IMR-90 (cell line): ENCODE measurements at places on chromosomes 4 and X.

GRCh38 chr4:185086053-185086452, 57.0 kb upstream of the SLC25A4 start:
- DNase-seq: no peak
- no peaks in the 10 kb centered on the region for H3K36me3 ChIP-seq
- H3K27me3 ChIP-seq: peaks cover 10% of the 10 kb centered on the region

- DNase-seq: no peak
- no peak overlapping the region for H3K4me3 ChIP-seq
- H3K4me1 ChIP-seq: no peaks in the 10 kb centered on the region
- no peaks in the 10 kb centered on the region for H3K36me3 ChIP-seq
Measured at GRCh38 chr4:189299706-189300105, 641.0 kb upstream of the FRG1 start.

GRCh38 chr4:2714061-2714770, 41.9 kb downstream of the TNIP2 start:
- H3K36me3 ChIP-seq: peaks cover 22% of the 10 kb centered on the region
- H3K27ac ChIP-seq: no peak overlapping the region
- H3K27me3 ChIP-seq: no peaks in the 10 kb centered on the region
- H3K4me3 ChIP-seq: no peak overlapping the region
- peaks cover 3% of the 10 kb centered on the region; the same call in 1 of the 2 replicates for H3K4me1 ChIP-seq

DNA sequence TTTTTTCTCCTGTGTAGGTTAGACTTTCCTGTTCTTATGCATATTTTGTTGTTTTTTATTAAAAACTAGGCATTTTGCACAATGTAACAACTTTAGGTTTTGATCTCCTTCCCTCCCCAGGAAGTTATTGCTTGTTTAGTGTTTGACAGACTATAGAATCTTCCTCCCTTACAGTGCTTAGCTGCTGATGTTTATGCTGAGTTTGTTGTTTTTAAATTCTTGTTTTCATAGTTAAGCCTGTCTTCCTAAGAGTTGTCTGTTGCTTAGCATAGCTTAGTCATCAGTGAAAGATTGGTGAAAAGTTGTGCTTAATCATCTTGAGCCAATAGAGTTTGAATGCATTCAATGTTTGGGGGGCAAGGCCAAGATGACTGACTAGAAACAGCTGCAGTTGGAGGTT, 157.5 kb downstream of the NKX6-1 start:
- H3K4me1 ChIP-seq: no peaks in the 10 kb centered on the region
- no peak overlapping the region for H3K4me3 ChIP-seq
- H3K27ac ChIP-seq: no peak overlapping the region
- H3K27me3 ChIP-seq: no peaks in the 10 kb centered on the region
- H3K36me3 ChIP-seq: no peaks in the 10 kb centered on the region

DNA sequence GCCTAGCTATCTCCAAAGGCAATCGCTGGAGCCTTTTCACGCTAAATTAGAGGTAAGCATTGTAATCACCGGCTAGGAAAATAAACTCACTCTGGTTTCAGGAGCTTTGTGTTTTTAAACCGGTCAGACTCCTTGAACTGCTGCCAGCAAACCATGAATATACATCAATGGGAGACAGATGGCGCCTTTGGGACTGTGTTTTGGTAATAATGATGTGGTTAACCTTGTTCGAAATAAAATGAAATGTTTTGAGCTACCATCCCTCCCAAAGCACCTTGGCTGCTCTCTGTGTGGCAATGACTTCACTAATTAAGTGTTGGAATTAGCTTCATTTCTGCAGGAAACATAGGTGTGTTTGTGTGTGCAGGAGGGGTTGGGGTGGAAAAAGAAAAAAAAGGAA, 65.3 kb downstream of the CLNK start:
- H3K36me3 ChIP-seq: no peaks in the 10 kb centered on the region
- no peaks in the 10 kb centered on the region for H3K27me3 ChIP-seq
- no peak overlapping the region for H3K4me3 ChIP-seq
- no peak overlapping the region for H3K27ac ChIP-seq

DNA sequence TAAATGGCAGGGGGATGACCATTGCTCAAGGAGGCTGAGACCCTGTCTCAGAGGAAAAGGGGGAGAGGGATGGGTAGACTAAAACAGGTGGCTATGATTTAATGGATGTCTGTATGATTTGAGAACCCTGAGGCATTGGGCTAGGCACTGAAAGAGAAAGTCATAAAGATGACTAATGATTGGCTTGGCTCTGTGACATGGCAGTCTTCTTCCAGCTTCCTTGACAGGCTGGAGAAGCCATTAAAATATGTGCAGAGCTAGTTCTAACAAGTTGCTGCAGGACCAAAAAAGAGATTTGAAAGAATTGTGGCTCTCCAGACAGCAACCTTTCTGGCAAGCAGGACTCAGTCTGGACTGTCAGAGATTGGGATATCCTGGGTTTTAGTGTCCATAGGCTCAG, 53.6 kb downstream of the AMER1 start:
- H3K27me3 ChIP-seq: no peaks in the 10 kb centered on the region
- no peak overlapping the region for H3K27ac ChIP-seq
- no peaks in the 10 kb centered on the region for H3K36me3 ChIP-seq
- no peak for DNase-seq
- no peaks in the 10 kb centered on the region for H3K4me1 ChIP-seq

- no peak overlapping the region for H3K27ac ChIP-seq
- no peaks in the 10 kb centered on the region for H3K27me3 ChIP-seq
- no peak for DNase-seq
- H3K4me3 ChIP-seq: no peak overlapping the region
- no peaks in the 10 kb centered on the region for H3K36me3 ChIP-seq
- peaks cover 3% of the 10 kb centered on the region; the same call in 1 of the 2 replicates for H3K4me1 ChIP-seq
Measured at GRCh38 chr4:142449771-142450373, 396.2 kb downstream of the INPP4B start.

- H3K4me1 ChIP-seq: peaks cover 8% of the 10 kb centered on the region
- H3K27ac ChIP-seq: no peak overlapping the region
- peaks cover 20% of the 10 kb centered on the region for H3K36me3 ChIP-seq
- H3K27me3 ChIP-seq: no peaks in the 10 kb centered on the region
- no peak for DNase-seq
Measured at GRCh38 chr4:55407764-55408163, 12.0 kb downstream of the TMEM165 start.

DNA sequence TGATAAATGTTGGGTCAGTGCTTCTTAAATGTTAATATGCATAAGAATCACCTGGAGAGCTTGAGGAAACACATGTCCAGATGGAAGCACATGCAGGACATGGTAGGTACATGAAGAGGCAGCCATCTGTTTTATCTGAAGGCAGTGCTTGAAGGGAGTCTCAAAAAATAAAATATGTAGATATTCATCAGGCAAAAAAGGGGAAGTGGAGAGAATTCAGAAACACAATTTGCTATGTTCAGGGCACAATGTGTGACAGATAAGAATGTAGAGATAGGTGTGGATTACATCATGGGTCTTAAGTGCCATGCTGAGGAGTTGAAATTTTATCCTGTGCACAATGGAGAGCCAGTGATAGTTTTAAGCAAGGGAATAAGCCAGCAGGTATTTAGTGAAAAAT, 59.6 kb upstream of the CASK start:
- DNase-seq: no peak
- no peak overlapping the region for H3K4me3 ChIP-seq
- no peaks in the 10 kb centered on the region for H3K36me3 ChIP-seq
- H3K27me3 ChIP-seq: peaks cover 2% of the 10 kb centered on the region; the same call in 1 of the 2 replicates
- H3K27ac ChIP-seq: no peak overlapping the region

DNA sequence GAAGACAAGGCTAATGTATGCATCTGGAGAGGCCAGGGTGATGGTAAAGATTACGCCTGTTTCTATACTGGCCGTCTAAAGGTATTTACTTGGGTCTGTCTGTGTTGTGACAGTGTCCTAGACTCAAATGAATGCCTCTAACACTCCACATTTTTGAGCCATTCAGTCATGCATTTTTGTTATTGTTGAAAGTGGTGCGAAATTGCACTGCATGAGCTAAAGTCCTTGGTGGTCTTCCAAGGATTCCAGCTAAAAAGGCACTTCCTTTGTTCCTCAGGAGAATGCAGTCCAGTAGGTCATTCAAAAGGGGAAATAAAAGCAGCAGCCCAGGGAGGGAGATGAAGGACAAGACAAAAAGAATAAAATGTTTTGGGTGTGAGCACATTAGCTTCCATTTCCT, 3.0 kb downstream of the GPC4 start:
- no peaks in the 10 kb centered on the region for H3K36me3 ChIP-seq
- no peaks in the 10 kb centered on the region; the same call in 1 of the 2 replicates for H3K4me1 ChIP-seq
- H3K27me3 ChIP-seq: peaks cover 14% of the 10 kb centered on the region
- no peak overlapping the region for H3K4me3 ChIP-seq

- no peaks in the 10 kb centered on the region for H3K27me3 ChIP-seq
- H3K36me3 ChIP-seq: no peaks in the 10 kb centered on the region
- H3K4me3 ChIP-seq: no peak overlapping the region
Measured at GRCh38 chrX:137119049-137119448, 85.3 kb upstream of the GPR101 start.

GRCh38 chr4:16489226-16489625, 263.0 kb upstream of the TAPT1 start:
- no peak overlapping the region for H3K4me3 ChIP-seq
- no peak for DNase-seq
- H3K27ac ChIP-seq: no peak overlapping the region
- no peaks in the 10 kb centered on the region for H3K4me1 ChIP-seq

DNA sequence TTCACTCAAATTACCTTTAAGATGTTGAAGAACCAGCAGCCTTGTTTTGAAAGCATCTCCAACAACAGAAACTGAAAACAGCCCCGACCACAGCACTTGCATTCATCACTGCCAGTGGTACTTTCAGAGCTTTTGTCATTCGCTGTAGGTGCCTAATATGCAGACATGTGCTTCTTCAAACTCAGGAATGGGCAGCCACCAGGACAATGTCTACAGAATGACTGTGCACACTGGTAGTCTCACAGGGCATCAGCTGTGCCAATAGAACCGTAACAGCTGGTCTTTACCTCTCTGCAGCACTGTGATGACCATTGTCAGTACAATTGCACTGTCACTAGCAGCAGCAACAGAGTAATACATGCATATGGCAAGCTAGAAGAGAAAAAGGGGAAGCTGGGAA, 1149.7 kb downstream of the STPG2 start:
- H3K4me1 ChIP-seq: no peaks in the 10 kb centered on the region
- no peaks in the 10 kb centered on the region for H3K36me3 ChIP-seq
- H3K27ac ChIP-seq: no peak overlapping the region
- no peak for DNase-seq
- H3K27me3 ChIP-seq: no peaks in the 10 kb centered on the region

GRCh38 chrX:10769696-10770619, 149.6 kb upstream of the MID1 start:
- peaks cover 3% of the 10 kb centered on the region; the same call in 1 of the 2 replicates for H3K4me1 ChIP-seq
- peak overlapping the region; percentile 36; the same call in 1 of the 2 replicates for H3K4me3 ChIP-seq
- no peaks in the 10 kb centered on the region for H3K36me3 ChIP-seq
- H3K27me3 ChIP-seq: no peaks in the 10 kb centered on the region
- H3K27ac ChIP-seq: peak overlapping the region; percentile 50; the same call in 1 of the 2 replicates

GRCh38 chr4:26183017-26183416, 137.8 kb upstream of the RBPJ start:
- no peaks in the 10 kb centered on the region for H3K36me3 ChIP-seq
- H3K4me1 ChIP-seq: peaks cover 7% of the 10 kb centered on the region
- DNase-seq: peak; percentile 79
- H3K4me3 ChIP-seq: no peak overlapping the region
- no peak overlapping the region for H3K27ac ChIP-seq

DNA sequence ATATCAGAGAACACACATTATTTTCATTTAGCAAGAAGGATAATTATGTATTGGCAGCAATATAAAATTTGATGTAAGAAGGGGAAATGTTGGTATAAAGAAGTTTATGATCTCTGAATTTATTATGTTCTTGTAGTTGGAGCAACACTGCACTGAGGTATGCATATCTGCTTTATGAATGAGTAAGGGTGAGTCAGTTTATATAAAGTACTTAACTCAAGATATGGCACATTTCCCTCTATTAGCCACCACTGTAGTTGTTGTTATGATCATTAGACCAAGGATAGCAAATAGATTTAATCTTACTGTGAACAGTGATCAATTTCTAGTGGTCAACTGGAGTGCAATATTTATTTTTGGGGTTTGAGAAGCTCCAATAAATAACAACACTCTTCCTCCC, 66.6 kb downstream of the SNX25 start:
- 0 out of 2 replicates have a peak, but pooled peaks cover 1% of the 10 kb centered on the region for H3K4me1 ChIP-seq
- no peaks in the 10 kb centered on the region for H3K27me3 ChIP-seq

- H3K27me3 ChIP-seq: peaks cover 48% of the 10 kb centered on the region
- DNase-seq: no peak
- H3K4me1 ChIP-seq: no peaks in the 10 kb centered on the region
Measured at GRCh38 chr4:152999346-153000075, 63.4 kb downstream of the FHDC1 start.

DNA sequence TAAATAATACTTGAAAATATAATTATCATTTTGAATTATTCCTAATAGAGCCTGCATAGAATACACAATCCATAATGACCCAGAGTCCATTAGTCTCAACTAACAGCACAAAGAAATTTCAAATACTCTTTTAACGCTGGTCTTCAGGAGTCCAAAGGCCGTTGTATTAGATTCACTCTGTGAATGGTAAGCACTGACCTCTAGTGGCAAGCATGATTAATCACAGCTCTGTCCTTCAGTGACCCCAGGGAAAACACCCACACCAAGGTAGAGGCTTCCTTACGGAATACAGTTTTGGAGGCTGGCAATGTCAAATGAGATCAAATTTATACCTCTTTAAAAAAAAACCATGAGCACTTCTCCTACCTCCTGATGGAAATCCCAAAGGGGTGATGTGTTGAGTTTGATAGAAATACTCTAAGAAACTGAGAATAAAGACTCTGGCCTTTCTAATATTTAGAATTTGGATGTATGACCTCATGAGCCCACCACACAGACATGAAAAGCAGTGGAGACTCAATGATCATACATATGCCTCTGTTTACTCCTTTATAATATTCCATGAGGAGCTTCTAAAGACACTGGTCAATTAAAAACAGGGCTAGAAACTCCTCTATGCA, 147.2 kb upstream of the DKK2 start:
- no peaks in the 10 kb centered on the region for H3K36me3 ChIP-seq
- H3K27me3 ChIP-seq: 0 out of 2 replicates have a peak, but pooled peaks cover 1% of the 10 kb centered on the region
- H3K27ac ChIP-seq: no peak overlapping the region
- peak; percentile 58 for DNase-seq

- no peaks in the 10 kb centered on the region for H3K4me1 ChIP-seq
- H3K27ac ChIP-seq: no peak overlapping the region
- H3K27me3 ChIP-seq: no peaks in the 10 kb centered on the region
- DNase-seq: no peak
- H3K4me3 ChIP-seq: no peak overlapping the region
Measured at GRCh38 chrX:147875866-147876596, 35.7 kb upstream of the FMR1 start.

GRCh38 chrX:152343306-152343705, 107.8 kb downstream of the GABRA3 start:
- H3K27ac ChIP-seq: no peak overlapping the region
- DNase-seq: no peak
- no peaks in the 10 kb centered on the region for H3K4me1 ChIP-seq
- no peaks in the 10 kb centered on the region for H3K36me3 ChIP-seq

GRCh38 chrX:104112326-104112951, at the start of gene ZCCHC18:
TSS of gene ZCCHC18 (plus strand) at chrX:104112523. CDS start at chrX:104114112, 1,589 bp downstream.
- H3K4me3 ChIP-seq: peak within 1 kb of the TSS; percentile 96
- no peaks in the 10 kb centered on the region for H3K36me3 ChIP-seq
- peak; percentile 57 for DNase-seq

GRCh38 chrX:31070057-31070468, 1.8 kb downstream of the FTHL17 start:
- H3K27me3 ChIP-seq: no peaks in the 10 kb centered on the region
- no peak overlapping the region for H3K4me3 ChIP-seq
- no peak for DNase-seq
- no peak overlapping the region for H3K27ac ChIP-seq
- no peaks in the 10 kb centered on the region for H3K4me1 ChIP-seq
